Inflammatory macrophage treated with lipopolysaccharide for 1 hour (primary cell): ENCODE measurements at places on chromosomes 12 and 14.

GRCh38 chr12:83527810-83528209 is 841.1 kb downstream of the TMTC2 start:
- no peak for DNase-seq

DNA sequence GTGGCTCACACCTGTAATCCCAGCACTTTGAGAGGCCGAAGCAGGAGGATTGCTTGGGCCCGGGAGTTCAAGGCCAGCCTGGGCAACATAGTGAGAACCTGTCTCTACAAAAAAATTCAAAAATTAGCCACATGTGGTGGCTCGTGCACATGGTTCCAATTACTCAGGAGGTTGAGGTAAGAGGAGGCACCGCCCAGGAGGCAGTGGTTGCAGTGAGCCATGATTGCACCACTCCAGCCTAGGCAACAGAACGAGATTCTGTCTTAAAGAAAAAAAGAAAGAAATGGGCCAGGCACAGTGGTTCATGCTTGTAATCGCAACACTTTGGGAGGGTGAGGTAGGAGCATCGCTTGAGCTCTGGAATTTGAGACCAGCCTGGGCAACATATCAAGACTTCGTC is 33.5 kb downstream of the MAP1LC3B2 start:
- peak; percentile 52 for DNase-seq

DNA sequence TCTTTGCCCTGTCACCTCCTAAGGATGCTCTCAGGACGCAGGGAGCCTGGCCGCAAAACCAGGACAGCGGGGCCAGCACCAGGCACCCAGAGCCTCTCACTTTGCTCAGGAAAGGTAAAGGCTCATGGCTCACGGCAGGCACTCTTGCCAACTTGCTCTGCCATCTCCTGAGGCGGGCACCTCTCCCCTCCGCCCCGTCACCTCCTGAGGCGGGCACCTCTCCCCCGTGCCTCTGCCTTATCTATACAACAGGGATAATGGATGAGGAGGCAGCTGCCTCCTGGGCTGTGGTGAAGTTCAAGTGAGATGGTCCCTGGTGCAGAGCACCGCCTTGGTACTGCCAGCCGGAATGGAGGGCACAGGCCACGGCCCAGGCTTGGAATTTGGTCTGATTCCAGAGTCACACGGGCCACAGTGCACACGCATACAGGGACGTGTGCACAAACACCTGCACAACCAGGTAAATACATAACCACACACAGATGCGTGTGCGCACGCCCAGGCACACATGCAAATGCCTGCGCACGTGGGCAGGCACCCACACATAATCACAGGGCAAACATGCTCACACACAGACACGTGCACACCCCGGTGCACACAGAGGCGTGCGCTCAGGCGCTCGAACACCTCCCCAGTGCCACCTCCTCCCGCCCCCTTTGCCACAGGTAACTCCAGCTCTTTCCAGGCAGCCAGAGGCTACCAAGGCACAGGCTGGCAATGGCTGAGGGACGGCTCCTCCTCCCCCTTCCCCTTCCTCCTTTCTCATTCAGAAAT is 11.6 kb downstream of the DEGS2 start:
- DNase-seq: no peak

DNA sequence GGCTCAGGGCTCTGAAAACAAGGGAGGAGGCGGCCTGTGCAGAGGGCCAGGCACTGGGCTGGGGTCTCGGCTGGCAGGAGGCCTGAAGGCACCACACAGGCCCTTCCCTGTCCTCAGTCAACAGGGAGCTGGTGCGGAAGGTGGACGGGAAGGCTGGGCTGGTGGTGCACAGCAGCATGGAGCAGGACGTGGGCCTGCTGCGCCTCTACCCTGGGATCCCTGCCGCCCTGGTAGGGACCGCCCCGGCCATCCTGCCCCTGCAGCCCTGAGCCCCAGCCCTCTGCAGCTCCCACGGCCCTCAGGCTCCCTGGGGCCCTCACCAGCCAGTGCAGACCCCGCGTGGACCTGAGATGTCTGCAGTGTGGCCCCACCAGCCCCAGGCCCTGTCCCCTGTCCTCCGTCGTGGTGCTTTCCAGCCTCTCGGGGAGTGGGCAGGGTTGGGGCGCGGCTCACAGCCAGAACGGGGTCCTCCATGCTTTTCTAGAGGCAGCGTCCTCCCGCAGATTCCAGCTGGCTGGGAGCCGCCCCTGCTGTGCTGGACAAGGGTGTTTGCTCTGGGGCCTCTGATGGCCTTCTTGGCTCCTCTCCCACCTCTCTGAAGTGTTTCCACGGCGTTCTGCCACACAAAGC is 18.1 kb downstream of the ASPG start:
- no peak for DNase-seq

- no peak for DNase-seq
Measured at GRCh38 chr14:31380106-31380505, 40.2 kb downstream of the HEATR5A start.

DNA sequence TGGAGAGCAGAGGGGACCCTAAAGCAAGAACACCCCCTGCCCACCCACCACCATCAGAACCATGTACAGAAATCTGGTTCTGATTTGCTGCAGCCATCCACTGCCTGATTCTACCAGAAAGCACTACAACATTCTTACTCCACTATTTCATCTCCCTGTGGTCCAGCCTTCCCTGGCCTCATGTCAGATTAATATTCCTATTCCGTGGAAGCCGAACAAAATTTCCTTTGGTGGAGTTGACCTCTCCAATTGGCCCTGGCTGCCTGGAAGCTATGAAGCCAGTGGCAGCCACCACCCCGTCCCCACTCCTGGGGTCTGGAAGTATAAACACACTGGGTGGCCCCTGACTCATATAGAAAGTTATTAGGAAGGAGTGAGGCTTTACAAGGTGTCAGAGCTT is 60.2 kb downstream of the ANO2 start:
- DNase-seq: no peak

DNA sequence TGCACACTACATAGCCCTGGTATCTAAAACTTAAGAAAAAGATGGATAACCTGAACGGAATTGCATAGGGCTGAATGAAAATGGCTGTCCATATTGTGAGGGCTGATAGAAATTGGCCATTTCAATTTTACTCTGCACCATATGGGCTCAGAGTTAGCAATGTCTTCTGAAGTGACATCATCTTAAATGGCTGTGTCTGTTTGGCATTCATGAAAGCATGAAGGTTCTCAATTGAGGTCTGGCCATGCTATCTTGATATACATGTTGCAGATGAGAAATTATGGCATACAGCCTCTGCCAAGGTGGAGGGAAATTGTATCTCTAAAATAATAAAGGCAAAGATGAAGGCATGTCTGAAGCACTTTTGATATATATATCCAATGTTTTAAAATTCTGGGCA is 226.0 kb upstream of the PDE3A start:
- no peak for DNase-seq

DNA sequence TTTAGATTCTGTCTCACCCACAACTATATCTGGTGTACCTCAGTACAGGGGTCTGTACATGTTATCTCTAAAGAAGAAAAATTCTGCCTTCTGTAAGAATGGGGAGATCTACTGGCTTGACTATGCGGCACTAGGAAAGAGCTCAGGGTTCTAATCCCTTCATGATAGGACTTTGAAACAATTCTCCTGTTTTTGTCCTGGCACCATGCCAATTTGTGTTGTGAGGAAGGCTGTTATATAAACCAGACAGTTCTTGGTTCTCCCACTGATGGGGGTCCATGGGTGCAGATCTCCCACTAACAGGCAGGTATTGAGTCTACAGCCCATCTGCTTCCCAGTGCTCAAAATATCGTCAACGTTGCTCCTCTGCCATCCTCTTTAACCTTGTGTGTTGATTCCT is 883.7 kb downstream of the GALC start:
- no peak for DNase-seq

DNA sequence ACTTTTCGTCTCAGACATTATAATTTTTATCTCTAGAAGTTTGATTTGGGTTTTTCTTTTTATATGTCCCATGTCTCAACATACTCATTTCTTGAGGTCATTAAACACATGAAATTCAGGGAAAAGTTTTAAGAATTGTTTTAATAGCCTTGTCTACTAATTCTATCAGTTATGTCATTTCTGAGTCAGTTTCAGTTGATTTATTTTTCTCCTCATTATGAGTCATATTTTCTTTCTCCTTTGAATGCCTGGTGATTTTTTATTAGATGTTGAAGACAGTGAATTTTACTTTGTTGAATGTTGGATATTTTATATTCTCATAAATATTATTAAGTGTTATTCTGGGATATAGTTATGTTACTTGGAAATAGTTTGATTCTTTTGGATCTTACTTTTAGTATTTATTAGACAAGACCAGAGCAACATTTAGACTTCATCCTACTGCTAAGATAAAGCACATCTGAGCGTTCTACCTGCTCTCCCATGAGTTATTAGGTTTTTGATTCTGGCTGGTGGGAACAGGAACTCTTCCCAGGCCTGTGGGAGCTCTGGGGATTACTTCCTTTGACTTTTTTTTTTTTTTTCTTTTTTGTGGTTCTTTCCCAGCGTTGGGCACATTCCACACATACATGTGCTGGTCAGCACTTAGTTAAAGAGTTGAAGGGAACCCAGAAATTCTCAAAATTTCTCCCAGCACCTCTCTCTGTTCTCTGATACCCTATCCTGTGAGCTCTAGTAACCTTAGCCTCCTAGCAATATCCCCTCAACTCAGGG is 1157.7 kb downstream of the BCL11B start:
- DNase-seq: no peak

DNA sequence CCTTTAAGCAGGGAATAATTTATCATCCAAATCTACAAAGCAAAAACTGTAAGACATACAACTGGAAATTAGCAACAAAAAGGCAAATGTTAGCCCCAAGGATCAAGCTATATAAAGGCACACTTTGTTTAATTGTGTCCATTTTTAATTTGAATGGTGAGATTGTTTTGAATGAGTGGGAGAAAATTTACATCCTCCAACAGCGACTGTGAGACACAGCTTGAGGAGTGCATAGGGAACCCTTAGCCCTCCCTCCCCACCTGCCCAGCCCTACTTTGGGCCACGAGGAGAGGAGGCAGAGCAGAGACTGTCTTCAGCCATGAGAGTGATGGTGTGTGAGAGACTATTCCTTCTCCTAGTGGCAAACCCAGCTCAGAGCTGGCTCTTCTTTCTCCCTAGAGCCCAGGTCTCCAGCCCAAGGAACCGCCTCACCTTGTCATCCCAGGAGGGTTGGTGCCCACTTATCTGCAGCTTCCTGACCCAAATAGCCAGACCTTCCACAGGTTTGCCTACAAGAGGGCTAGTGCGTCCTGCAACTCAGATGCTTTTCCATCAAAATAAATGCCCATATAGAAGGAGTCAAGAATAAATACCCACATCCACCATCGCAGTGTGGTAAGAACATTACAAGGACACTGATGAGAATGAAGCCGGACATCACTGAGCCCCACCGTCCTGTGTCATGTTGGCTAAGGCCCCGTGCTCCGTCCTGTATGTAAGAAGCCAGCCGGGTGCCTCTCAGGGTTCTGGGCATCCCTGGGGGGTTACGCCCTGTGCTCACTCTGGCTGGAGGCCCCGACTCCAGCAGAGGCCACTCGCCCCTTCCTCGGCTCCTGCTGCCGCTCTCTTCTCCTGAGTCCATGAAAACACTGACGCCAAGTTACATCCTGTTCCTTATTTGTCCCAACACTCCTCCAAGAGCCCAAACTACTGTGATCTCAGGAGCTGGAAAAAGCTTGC is 36.4 kb upstream of the C14orf180 start:
- no peak for DNase-seq

DNA sequence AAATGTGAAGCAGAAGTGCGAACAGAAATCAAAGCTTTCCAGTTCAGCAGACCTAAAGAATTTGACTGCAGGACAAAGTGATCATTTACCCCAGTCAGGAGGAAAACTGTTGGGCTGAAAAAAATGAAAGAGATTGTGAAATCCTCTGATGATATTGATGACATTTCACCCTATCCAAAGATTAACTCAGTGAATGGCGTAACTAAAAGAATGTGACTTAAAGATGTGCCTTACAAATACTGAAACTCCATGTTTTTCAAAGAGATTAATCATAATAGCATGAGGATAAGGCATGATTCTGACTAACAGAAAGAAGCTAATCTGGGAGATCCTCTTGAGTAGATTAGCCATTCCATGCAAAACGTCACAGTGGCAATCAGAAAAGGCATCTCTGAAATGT is 225.6 kb downstream of the DUSP6 start:
- DNase-seq: peak; percentile 62

DNA sequence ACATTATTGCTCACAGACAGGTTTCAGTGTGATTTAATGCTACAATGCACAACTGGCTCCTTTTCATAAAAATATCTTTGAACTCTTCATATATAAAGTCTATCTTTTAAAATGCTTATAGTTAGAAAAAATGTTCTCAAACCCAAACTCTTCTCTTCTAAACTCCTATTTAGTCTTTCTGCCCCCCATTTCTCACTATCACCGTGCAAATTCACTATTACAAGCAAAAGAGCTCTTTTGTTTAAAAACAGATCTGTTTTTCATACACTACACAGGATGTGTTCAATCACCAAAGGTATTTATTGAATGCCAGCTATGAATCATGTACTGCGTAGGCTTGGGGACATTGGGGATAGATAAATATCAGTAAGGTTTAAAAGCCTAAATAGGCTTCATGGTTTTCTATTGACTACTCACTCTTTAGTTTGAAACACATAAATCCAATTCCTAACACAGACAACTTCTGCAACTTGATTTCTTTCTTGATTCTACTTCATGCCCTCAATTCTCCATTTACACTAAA is 692.3 kb downstream of the C12orf50 start:
- DNase-seq: no peak

- DNase-seq: no peak
Measured at GRCh38 chr12:120254809-120255208, 10.7 kb downstream of the PXN start.

- DNase-seq: no peak
Measured at GRCh38 chr12:122929812-122930211, 33.9 kb upstream of the VPS37B start.

DNA sequence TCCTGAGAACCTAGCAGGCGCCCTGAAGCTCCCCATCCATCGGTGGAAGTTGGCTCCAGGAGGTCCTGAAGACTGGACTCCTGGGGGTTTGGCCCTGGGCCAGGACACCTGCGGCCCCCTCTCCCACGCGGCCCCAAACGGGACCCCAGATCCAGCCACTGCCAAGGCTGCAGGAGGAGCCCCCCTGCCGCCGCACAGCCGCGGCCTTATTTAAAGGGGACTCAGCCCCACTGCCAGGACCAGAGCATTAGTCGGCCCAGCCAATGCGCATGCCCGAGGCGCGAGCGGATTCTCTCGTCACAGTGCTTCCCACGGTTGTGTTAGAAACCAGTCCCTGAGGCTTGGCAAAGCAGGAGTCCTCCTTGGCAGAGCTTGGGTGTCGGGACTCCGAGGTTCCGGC is 775.2 kb upstream of the ALG10B start:
- DNase-seq: no peak
